Activated effector memory CD4-positive, alpha-beta T cell treated with anti-CD3 and anti-CD28 coated beads, Interleukin-2, amount 50 U/mL, for 16 hours (primary cell): ENCODE measurements at places on chromosomes 7 and 10.

GRCh38 chr10:3770611-3771110, 14.3 kb downstream of the KLF6 start:
- DNase-seq, result no peak

- no peak for DNase-seq
Observed at GRCh38 chr10:101389986-101390531, 36.1 kb downstream of the BTRC start.

GRCh38 chr7:27163288-27164044, 1.9 kb downstream of the HOXA9 start:
- peak; percentile 36 for DNase-seq

DNA sequence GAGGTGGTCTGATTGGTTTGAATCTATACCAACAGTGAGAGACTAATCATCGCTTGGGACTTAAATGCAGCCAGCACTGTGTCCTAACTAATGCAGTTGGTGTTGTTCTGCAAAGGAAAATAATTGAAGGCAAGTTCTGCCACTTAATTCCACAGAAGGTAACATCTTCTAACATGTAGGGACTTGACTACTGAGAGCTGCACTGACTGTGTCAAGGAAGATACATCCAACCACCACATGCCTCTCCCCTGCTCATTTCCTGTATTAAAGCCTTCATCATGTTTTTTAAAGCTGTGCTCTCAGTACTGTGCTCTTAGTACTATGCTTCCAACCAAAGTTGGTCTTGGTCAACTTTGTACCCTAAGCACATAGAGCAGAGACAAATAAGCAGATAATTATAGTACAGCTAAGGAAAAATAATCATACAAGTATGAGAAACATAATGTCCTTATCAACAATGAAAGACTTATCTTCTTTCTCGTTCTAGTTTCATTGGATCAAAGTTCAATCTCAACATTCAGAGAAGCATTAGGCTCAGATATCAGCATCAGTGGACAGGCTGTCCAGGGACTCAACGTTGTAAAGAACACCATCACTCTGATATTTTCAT, 2.8 kb upstream of the CYP3A4 start:
- DNase-seq, result no peak

DNA sequence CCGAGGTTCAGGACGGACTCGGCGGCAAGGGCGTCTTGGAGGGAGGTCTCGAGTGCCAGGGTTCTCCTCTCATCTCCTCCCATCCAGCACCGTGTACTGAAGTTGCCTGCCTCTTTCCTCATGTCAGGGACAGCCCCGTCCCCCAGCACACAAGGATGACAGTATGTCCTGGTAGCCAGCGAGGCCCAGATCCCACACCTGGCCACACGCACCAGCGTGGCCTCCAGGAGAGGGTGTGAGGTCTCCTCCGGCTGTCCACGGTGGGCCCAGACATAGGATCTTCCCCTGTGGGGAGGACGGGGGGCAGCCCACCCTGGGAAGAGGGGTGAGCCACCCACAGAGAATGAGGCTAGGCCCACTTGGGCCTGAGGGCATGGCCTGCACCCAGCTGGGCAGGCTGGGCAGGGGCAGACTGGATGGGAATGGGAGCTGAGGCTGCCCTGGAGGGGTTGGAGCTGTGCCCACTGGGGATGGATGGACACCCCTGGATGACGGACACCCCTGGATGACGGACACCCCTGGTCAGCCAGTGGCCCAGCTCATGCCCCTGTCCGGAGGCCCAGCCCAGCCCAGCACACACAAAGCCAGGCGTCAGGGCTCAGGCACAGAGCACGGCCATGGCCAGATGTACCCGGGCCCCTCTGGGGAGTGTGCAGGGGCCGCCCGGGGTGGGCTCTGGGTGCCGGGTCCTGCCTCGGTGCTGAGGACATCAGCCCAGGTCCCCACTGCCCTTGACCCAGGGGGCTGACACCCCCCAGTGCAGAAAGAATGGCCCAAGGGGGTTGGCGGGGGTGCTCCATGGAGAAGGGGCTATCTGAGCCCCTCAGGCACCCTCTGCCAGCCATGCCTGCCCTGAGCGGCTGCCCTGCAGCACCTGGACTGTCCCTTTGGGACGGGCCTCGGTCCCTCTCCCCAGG, 30.9 kb upstream of the CFAP46 start:
- DNase-seq, result peak; percentile 56

GRCh38 chr7:104980841-104981671, 32.9 kb upstream of the KMT2E start:
- DNase-seq, result no peak

DNA sequence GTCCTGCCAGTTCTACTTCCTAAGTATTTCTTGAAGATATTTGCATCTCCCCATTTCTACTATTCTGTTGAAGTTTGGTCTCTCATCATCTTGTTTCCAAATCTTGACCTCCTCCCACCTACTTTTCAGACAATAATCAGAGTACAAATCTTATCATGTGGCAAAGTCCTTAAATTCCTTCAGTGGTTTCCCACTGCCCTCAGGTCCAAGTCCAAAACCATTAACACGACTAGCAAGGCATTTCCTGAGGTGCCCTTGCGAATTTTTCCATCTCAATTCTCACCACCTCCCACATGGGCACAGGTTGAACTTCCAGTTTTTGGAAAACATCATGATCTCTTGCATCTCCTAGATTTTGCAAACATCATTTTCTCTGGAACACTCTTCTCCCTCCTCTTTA, 97.2 kb upstream of the CDK1 start:
- no peak for DNase-seq

DNA sequence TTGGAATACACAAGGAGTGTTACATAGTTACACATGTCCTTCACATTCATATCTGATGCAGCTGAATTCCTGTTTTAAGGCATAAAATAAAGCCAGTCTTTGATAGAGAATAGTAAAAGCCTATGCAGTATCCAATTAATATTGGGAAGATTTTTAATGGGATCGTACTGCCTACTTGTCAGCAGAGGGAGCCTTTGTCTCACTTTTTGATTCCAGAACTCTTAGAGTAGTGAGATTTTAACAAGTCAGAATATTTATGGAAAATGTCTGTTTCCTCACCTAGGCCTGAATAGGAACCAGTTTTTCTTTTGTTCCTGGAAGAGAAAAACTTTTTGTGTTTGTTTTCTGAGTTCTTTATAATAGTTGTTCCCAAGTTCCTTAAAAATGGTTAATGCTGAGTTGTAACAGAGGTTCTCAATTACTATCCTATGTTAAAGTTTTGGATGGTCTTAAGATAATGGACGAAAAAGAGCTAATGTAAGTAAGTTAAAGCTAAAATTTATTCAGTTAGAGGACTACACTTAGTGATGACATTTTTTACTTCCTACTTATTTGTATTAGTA, 114.0 kb downstream of the BBS9 start:
- DNase-seq, result no peak

DNA sequence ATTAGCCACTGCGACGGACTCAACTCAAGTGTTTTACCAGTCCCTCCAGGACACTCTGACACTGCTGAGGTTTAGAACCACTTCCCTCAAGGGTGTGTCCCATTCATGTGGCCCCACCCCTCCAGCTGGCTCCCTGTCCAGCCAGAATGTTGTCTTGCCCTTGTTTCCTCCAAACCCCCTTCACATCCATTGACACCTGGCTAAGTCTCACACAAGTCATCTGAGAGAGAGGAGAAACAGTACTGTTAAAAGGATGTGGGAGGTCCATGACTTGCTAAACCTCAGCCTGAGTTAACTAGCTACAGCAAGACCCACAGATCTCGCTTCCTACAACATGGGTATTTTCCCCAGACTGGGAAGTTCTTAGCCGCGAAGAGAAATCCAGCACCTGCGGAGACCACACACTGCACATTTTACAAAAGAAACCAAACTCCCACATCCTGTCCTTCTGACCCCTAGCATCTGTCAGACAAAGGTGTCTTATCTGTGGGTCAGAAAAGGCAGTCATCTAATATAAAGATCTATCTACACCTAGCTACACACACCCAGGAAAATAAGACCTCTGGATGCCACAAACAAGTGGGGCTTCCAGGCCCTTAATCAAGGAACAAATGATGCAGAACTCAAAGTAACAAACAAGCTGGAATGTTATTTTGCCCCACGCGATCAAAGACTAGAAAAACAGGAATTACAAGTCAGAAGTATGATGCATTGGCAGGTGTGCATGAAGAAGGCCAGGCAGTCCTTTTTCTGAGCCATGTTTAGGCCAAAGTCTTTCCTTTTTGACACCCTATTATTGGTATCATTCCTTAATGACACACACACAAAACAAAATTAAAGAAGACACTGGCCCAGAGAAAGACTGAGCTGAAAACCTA, 13.9 kb downstream of the OSBPL3 start:
- DNase-seq, result peak; percentile 72

GRCh38 chr7:39211581-39211980, 233.9 kb downstream of the POU6F2 start:
- DNase-seq, result no peak

GRCh38 chr10:122123186-122123585, 134.2 kb downstream of the TACC2 start:
- DNase-seq, result no peak

DNA sequence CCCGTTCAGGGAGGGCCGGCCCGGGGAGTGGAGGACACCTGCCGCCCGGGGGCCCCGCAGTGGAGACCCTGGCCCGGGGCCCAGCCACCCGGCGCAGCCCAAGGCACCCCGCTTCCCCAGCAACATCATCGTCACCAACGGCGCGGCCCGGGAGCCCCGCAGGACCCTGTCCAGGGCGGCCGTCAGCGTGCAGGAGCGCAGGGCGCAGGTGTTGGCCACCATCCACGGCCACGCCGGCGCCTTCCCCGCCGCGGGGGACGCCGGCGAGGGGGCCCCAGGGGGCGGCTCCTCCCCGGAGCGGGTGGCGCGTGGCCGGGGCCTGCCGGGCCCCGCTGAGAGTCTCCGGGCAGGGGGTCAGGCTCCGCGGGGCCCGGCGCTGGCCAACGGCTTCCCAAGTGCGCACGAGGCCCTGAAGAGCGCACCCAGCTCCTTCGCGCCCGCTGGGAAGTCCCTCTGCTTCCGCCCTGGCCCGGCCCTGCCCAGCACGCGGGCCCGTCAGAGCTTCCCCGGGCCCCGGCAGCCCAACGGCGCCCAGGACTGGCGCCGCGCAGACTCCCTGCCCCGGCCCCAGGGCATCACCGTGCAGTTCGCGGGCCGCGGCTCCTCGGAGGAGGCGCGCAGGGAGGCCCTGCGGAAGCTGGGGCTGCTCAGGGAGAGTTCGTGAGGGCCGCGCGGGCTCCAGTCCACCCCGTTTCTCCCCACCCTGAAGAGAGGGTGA, 46.7 kb downstream of the PROSER2 start:
- DNase-seq, result no peak

GRCh38 chr7:51827631-51828030, 511.0 kb upstream of the COBL start:
- DNase-seq, result no peak

- no peak for DNase-seq
Observed at GRCh38 chr10:1643908-1644179, 93.5 kb downstream of the ADARB2 start.

DNA sequence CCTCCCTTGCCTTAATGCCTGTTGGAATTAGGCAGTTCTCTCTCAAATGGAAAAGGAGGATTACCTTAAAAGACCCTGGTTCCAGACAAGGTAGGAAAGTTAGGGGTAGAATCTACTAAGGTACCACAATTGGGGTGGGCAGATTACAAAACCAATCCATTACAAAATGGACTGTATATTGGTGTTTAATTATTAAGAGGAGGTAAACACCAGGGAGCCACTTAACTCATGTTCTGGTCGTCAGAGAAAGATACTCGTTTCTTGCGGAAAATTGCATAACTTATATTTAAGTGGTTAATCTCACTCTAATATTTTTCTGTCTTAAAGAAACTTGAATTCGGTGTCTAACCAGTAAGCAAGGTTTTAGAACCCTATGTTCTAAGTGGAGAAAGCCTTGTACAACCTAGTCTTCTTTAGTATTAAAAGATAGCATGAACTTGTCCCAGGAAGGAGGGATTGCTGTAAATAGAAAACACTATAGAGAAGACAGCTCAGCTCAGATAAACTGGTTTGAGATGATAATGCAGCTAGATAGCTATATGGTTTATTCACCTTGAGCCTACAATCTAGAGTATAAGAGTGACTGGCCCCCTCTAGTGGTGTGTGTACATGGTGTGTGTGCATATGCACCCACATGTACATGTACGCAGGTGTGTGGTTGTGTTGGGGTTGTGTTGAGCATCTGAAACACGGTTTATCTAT, 58.0 kb upstream of the STRIP2 start:
- peak; percentile 75 for DNase-seq

DNA sequence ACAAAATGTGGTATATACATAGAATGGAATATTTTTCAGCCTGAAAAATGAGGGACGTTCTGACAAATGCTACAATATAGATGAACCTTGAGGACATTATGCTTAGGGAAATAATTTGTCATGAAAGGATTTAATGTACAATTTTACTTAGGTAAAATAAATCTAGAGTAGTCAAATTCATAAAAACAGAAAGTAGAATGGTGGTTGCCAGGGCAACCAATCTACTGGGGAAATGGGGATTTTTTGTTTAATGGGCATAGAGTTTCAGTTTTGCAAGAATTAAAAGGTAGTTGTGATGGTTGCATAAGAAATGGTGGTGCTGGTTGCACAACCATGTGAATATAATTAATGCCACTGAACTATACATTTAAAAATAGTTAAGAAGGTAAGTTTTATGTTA, 296.0 kb upstream of the SP4 start:
- DNase-seq, result no peak

DNA sequence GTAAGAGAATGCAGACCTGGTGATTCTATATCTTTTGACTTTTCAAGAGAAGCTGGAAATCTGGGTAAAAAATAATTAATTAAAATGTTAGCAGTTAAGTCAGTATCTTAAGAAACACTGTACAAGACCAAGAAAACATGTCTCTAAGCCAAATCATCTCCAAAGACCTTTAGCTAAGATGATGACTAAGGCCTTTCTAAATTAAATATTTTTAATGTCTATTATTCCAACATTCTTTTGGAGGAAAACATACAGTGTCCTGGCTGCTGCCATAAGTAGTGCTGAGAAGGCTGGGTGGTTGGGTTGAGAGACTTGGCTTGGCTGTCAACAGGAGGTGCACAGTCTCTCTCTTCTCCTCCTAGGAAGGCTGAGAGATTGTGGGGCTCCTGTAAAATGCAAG, 20.3 kb downstream of the STARD3NL start:
- no peak for DNase-seq

DNA sequence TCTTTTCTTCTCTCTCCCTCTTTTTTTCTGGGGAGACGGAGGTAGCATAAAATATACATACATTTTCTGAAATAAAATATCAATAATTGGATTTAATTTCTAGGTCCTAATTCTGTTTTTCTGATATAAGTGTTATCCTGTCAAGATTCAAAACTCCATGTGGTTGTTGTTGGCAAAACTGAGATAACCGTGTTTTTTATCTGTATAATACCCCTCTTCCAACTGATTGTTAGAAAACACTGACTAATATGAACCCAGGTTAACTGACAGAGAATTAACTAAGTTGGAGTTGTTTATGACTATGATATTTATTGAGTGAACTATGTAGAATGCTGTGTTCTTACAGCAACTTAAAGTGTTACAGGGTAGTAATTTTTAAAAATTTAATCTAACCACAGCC, 236.5 kb upstream of the KAT6B start:
- DNase-seq, result no peak

DNA sequence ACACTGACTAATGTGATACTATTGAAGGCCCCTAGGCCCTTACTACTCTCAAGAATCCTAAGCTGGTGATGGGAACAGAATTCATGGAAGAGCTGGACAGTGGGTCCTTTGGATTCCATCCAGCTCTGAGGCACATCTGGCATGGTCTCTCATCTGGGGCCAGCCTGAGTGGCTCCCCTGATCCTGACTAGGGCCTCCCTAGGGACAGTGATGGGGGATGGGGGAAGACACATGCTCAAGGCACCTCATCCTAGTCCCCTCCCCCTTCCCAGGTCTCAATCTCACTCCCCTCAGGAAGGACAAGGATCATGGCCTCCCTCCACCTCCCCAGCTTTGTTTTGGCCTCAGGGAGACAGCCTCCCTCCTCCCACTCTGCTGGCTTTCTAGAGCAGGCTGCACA, 1.8 kb downstream of the KCNIP2 start:
- DNase-seq, result no peak
